Natural killer cell (primary cell): ENCODE measurements at places on chromosomes 1 and 21.

- H3K27me3 ChIP-seq: no peaks in the 10 kb centered on the region
- no peaks in the 10 kb centered on the region for H3K36me3 ChIP-seq
- H3K4me3 ChIP-seq: no peak overlapping the region
- no peak for DNase-seq
Measured at GRCh38 chr1:240737766-240738265, 125.9 kb upstream of the GREM2 start.

- H3K4me1 ChIP-seq: peaks cover 10% of the 10 kb centered on the region
- H3K27ac ChIP-seq: no peak overlapping the region
- DNase-seq: no peak
- H3K27me3 ChIP-seq: no peaks in the 10 kb centered on the region
Measured at GRCh38 chr21:35136586-35137219, 87.6 kb upstream of the RUNX1 start.

DNA sequence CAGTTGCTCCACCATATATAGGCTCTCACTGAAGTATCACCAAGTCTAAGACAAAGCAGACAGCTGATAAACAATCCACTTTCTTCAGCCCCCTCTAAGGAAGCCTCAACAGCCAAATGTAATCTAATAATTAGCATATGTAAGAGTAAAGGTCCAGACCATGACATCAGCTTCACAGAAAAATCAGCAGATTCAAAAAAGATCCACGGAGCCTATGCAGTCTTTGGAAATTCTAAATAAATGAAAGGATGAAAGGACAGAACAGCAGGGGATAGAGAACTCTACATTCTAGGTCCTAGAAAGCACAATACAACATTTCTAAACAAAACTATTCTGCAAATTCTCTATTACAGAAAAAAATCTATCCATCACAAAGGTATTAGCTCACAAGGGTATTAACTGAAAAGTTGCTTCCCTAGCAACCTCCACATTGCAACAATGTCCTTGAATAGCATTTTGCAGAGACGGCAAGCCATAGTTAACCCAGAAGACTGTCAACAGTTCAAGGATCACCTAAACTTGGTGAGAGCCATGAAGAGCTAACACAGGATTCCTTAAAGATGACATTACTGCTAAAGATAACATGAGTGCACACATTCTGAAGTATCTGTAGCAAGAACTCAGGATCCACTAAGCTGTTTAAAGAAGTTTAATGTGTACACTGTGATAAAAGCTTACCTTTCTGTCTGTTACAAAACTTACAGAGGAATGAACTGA is 74.3 kb downstream of the SIPA1L2 start:
- H3K27ac ChIP-seq: no peak overlapping the region
- H3K27me3 ChIP-seq: no peaks in the 10 kb centered on the region
- no peak for DNase-seq
- no peak overlapping the region for H3K4me3 ChIP-seq

GRCh38 chr1:214445831-214446614 is 105.4 kb downstream of the PTPN14 start:
- no peak overlapping the region for H3K4me3 ChIP-seq
- no peaks in the 10 kb centered on the region for H3K36me3 ChIP-seq
- no peaks in the 10 kb centered on the region for H3K4me1 ChIP-seq
- H3K27me3 ChIP-seq: no peaks in the 10 kb centered on the region
- H3K27ac ChIP-seq: no peak overlapping the region

DNA sequence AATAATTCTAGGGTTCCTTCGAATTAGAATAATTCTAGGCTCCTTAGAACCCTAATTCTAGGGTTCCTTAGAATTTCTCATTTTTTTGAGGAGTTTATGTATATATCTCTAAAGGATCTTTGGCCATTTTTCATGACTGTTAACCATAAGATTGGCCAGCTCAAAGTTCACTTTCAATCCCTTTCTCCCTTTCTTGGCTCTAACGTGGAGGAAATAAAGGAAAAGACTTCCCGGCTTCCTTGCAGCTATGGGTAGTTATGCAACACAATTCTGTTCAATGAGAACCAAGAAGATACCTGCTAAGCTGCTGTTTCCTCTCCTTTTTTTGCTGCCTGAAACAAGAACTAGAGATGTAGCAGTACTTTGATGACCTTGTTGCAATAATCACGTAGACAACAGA is 27.2 kb downstream of the SLC35A3 start:
- H3K36me3 ChIP-seq: peaks cover 18% of the 10 kb centered on the region
- no peak for DNase-seq
- no peak overlapping the region for H3K27ac ChIP-seq
- H3K4me1 ChIP-seq: no peaks in the 10 kb centered on the region
- H3K27me3 ChIP-seq: no peaks in the 10 kb centered on the region
